H9 (cell line): ENCODE measurements at places on chromosomes 6 and 20. TPM values are rescaled to one million over a fixed set of nuclear protein-coding genes. Genes with fewer than 3 reads are reported as not detected.

DNA sequence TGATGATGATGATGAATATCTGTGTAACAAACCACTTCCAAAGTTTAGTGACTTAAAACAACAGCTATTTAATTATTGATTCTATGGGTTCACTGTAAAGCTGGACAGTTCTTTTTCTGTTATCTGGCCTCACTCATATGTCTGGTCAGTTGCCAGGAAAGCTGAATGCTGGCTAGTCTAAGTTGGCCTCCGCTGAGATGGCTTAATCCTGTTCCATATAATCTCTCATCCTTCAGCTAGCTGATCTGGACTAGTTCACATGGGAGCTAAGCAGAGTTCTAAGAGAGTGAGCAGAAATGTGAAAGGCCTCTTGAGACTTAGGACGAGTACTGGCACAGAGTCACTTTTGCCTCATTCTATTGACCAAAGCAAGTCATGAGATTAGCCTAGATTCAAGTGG is 334.7 kb upstream of the FLRT3 start:
- DNase-seq = no peak

The MBOAT1 gene
- 9.6 and 9.9 TPM in 2 replicates for total RNA-seq

The TTLL9 gene
- total RNA-seq = 0.13 and 0.20 TPM in 2 replicates

The C20orf144 gene
- total RNA-seq = 0.24 and 0.26 TPM in 2 replicates

The GSTA2 gene
- total RNA-seq = not detected in 2 replicates

GRCh38 chr6:82775361-82775760 is 290.3 kb downstream of the UBE3D start:
- no peak for DNase-seq

DNA sequence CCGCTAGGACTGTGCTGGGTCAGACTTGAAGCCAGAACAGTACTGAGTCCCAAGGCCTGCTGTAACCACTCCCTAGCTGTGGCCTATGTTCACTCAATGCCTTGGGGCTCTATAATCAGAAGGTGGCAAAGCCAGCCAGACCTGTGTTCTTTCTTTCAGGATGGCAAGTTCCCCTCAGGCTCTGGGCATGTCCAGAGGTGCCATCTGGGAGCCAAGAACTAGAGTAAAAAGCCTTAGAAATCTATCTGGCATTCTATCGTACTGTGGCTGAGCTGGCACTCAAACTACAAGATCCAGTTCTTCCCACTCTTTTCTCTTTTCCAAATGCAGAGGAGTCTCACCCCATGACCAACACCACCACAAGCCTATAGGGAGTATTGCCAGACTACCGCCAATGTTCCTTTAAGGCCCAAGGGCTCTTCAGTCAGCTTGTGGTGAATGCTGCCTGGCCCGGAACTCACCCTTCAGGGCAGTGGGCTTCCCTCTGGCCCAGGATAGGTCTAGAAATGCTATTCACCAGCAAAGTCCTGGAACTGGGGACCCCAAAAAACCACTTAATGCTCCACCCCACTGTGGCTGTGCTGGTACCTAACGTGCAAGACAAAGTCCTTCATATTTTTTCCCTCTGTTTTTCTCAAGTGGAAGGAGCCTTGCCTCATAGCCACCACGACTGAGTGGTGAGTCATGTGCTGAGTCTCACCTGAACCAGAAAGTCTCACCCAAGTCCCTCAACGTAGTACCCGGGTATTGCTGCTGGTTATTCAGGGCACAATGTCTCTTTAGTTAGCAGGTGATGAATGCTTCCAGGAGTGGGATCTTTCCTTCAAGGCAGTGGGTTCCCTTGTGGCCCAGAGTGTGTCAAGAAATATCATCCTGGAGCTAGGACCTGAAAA is 8.6 kb upstream of the SIRPB2 start:
- DNase-seq = no peak

The C4B gene
- total RNA-seq = 2.7 TPM in 2 replicates

DNA sequence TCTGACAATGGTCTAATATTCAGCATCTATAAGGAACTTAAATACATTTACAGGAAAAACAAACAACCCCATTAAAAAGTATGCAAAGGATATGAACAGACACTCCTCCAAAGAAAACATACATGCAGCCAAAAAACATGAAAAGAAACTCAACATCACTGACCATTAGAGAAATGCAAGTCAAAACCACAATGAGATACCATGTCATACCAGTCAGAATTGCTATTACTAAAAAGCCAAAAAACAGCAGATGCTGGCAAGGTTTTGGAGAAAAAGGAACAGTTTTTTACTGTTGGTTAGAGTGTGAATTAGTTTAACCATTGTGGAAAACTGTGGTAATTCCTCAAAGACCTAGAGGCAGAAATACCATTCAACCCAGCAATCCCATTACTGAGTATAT is 339.0 kb upstream of the ADGRB3 start:
- no peak for DNase-seq

The MAP3K7 gene
- total RNA-seq = 29.2 and 31.3 TPM in 2 replicates

- DNase-seq = no peak
Measured at GRCh38 chr6:34546551-34547321, 9.4 kb downstream of the SPDEF start.

GRCh38 chr20:47042464-47042863 is 147.8 kb downstream of the EYA2 start:
- DNase-seq = no peak

DNA sequence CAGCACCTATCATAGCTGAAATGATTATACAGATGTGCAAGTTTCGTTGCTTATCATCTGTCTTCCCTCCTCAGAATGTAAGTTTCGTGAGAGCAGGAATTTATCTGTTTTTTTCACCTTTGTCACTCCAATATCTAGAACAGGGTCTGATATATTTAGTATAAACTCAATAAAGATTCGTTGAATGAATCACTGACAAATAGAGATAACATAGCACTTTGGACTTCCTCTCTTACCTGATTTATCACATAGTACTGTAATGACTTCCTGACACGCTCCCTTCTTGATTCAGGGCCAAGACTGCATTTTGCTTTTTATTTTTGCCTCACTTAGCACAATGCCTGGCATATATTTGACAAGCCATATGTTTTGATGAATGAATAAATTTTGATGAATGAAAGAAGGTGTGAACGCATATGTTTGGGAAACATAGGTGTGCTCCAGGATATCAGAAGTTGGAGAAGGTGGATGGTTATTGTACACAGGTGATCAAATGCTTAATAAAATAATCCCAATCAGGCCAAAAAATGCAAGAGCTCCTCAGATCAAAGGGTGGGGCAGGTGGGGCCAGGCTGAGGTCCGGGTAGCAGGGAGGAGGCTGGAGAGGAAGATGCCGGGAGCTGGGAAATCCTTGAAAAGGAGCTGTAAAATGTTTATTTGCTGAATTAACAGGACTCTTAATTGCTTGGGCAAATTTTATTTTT is 33.0 kb downstream of the PIM1 start:
- DNase-seq = no peak

GRCh38 chr6:24492475-24492874 is 2.3 kb upstream of the ALDH5A1 start:
- DNase-seq = peak; percentile 65

The WFDC13 gene
- not detected in 2 replicates for total RNA-seq

DNA sequence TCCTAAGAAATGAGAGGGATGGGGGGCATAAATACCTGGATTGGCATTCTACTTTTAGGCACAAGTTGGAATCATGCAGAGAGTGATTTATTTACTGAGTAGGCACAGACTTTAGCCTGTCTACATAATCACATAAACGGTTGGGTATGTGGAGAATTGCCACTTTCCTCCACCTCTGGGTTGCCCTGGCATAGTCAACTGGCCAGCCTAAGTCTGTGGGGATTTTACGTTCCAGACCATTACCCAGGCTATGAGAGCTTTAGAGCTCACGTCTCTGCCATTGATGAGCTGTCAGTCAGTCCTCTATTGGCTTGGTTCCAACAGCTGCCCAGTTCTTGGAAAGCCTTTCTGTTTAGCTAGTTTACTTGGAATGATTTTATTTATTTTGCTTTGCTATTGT is 5.0 kb upstream of the BHLHE23 start:
- DNase-seq = no peak

DNA sequence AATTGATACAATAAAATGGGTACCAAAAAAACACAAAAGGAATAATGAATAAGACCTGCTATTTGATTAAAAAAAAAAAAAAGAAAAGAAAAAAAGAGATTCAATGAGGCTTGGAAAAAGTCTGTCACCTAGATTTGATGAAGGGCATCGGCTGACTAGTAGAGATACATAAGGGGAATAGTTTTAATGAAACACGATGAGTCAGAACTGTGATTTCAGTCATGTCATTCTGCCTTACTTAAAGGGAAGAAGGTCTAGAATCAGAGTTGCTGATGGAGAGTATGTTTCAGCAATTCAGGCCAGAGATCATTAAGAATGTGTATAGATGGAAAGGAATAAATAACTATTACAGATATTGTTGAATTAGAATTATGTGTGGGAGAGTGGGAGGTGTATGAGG is 565.9 kb upstream of the RNF217 start:
- no peak for DNase-seq

- DNase-seq = no peak
Measured at GRCh38 chr20:37711001-37711400, 17.2 kb downstream of the CTNNBL1 start.

The SYNDIG1 gene
- 4.7 and 5.4 TPM in 2 replicates for total RNA-seq

GRCh38 chr6:120077489-120077888 is 727.9 kb upstream of the MAN1A1 start:
- DNase-seq = peak; percentile 69

DNA sequence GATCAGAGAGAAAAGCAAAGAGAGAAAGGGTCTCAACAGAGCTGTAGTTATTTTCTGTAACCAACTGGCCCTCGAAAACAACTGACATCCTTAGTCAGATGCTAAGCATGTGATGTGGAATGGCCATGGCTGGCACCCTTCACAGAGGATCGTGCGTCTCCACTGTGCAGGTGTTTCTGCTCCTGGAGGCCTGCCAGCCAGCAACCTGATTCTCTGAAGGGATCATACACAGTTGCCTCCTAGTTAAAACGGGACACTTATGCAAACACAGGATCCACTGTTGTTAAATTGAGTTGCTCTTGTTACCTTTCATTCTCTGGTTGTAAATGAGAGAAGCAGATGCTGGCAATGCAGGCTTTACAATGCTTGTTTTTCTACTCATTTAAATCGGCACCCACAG is 148.5 kb downstream of the HDGFL1 start:
- DNase-seq = no peak

DNA sequence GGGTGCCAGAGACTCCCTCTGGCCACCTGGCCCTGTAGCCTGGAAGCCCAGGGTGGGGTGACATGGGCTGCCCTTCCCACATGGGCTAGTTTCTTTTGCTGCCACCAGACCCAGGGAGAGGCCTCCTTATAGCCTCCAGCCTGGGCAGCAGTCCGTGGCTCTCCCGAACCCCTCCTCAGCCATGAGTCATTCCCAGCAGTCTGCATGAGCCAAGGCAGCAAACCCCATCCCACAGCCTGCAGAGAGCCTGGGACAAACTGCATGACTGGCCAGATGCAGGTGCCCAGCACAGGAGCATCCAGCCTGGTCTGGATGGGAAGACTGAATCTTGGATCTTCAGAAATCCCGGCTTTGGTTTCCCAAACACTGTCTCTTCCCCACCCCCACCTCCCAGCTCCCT is 75.7 kb downstream of the MRPL14 start:
- DNase-seq = no peak

The CLVS2 gene
- 0.15 and 0.26 TPM in 2 replicates for total RNA-seq

GRCh38 chr6:16849280-16849987 is 88.2 kb upstream of the ATXN1 start:
- no peak for DNase-seq

The COL19A1 gene
- not detected in 2 replicates for total RNA-seq

The FAM209A gene
- total RNA-seq = 0.24 TPM in 1 of 2 replicates, not detected in the other

GRCh38 chr6:114611696-114612095 is 268.9 kb upstream of the HS3ST5 start:
- no peak for DNase-seq

DNA sequence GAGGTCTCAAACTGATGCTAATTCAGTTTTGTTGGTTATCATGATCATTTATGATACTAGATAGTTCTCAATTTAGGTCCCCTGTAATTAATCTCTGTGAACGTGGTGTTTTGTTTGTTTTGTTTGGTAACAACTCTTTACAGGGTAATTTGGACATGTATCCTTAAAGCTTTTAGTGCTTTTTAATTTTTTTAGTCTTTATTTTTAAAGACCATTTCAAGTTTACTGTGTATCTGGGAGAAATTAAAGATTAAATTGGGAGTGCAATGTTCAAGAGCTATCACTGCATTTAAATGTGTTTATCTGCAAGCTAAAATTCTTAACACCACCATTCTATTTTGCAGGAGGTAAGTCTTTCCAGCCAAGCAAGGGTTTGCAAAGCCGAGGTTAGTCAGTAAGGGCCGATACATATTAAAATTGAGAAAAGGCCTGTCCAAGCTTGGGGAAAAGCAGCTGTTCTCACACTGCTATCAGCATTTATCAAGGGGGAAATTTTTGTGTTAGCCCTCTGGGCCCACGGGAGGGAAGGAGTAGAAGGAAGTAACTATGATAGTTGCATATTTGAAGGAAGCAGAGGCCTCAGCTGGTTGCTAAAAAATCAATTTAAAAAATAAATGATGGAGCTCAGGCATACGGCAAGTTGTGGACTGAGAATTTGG is 59.3 kb upstream of the ZNF217 start:
- DNase-seq = no peak

- no peak for DNase-seq
Measured at GRCh38 chr6:34182751-34183531, 37.1 kb upstream of the GRM4 start.

DNA sequence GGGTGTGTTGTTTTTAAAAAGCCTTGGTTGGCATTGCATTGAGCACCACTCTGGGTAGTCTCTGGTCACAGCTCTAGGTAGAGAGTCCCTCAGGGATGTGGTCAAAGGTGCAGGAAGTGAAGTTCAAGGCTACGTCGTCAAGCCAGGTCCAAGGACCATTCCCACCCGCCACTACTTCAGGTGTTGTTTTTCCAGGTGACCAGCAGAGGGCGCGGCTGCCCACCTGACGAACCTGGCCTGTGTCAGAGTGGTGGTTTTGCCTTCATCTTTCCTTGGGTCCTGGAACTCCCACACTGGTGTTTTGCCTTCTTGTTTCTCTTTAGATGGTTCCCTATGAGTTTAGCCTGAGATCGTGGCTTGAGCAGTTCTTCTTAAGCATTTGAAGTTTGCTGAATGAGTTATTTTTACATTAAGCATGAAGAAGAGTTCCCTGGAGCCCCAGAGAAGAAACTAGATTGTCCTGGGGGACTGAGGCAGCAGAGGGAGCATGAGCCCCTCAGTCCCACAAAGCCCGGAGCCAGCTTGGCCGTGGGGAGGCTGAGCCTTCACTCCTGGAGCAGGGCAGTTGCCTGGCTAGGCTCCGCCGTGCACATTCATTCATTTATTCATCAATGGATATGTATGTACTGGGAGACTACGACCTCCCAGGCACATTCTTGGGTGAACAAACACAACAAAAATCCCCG is 5.6 kb upstream of the PHACTR3 start:
- DNase-seq = peak; percentile 70

- no peak for DNase-seq
Measured at GRCh38 chr6:163923658-163924411, 509.3 kb downstream of the QKI start.
